ENCODE measurements at places on chromosomes 12 and 14.

- no peak for DNase-seq
Observed at GRCh38 chr14:104076743-104077142, 8.8 kb upstream of the ASPG start.

GRCh38 chr12:10838461-10838860 lies 10.8 kb downstream of the PRR4 start:
- no peak for DNase-seq

- DNase-seq, result no peak
Observed at GRCh38 chr12:124610021-124610612, 42.7 kb upstream of the NCOR2 start.

DNA sequence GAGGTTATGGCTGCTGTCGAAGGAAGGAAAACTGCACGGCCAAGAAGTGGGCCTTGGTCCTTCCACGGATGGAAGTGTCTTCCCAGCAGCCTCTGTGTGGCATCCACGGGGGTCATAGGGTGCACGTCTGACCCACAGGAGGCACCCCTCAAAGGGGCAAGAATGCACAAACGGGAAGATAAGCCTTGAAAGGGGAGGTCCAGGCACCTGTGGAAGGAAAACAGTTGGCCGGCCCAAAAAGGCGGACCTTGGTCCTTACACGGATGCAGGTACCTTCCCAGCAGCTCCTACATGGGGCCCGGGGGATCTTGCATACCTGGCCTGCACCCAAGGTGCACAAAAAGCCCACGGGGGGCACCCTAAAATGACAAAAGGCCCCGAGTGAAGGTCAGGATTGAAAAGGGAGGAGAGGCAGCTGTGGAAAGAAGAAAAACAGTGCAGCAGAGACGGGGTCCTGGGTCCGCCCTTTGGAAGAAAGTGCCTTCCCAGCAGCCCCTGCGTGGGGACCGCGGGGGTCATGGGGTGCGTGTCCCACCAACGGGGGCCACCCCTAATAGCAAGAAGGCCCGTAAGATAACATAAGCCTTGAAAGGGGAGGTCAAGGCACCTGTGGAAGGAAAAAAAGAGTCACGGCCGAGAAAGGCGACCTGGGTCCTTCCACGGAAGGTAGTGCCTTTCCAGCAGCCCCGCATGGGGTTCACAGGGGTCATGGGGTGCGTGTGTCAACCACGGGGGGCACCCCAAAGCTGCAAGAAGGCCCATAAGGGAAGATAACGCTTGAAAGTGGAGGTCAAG lies 276.1 kb downstream of the ALG10 start:
- no peak for DNase-seq

GRCh38 chr12:130288206-130288605 lies 49.5 kb upstream of the PIWIL1 start:
- DNase-seq, result no peak

GRCh38 chr14:59926534-59926933 lies 6.6 kb downstream of the LRRC9 start:
- no peak for DNase-seq

- no peak for DNase-seq
Observed at GRCh38 chr14:66508846-66509621, 1.1 kb downstream of the GPHN start.

- DNase-seq, result no peak
Observed at GRCh38 chr12:7150356-7150755, 20.2 kb downstream of the CLSTN3 start.

- no peak for DNase-seq
Observed at GRCh38 chr12:8658346-8658745, 4.3 kb downstream of the MFAP5 start.

DNA sequence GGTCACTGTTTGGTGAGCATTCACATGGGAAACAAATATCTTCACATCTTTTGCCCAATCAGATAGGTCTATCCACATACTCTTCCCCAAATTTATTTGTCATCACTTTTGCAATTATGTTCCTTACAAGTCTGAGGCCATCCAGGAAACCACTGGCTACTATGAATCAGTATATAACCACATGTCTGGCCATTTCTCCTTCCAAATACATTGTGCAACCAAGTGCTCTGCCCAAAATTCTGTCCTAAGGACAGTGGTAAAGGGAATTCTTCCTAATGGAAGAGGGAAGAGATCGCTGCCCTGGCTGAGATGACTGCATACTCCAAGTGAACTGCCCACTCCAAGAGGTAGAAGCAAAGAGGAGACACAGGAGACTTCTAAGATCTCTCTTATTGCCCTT lies 148.9 kb upstream of the MAX start:
- peak; percentile 79 for DNase-seq

DNA sequence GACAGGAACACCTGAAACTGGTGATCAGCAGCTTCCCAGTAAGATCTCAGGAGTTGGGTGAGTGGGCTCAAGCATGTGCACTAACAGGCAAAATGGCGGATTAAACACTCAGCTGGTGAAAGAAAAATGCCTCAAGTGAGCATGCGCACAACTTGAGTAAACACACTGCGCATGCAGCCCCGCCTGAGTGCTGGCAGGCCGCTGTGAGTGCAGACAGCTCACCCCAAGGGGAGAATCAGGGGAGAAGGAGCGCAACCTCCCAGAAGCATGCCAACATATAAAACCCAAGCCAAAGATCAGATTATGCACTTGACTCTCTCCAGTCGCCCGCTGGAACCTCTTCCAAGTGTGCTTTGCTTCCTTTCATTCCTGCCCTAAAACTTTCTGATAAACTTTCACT lies 125.8 kb downstream of the VRK1 start:
- no peak for DNase-seq

DNA sequence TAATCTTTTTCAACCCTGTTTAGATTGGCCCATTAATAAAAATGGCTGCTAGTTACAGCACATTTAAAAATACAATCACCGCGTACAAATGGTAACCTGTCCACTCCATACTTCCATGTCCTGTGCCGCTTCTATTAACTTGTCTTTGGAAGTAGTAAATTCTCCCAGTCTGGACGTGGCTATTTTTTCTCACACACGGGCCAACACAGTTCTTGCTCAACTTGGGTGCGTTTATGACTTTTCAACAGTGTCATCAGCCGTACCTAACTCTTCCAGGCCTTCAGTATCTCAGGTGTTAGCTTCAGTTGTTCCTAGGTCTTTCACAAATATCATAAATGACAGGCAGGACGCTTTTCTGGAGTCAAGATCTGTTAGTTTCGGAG lies 475 bp upstream of the PCNX1 start:
- DNase-seq, result no peak

DNA sequence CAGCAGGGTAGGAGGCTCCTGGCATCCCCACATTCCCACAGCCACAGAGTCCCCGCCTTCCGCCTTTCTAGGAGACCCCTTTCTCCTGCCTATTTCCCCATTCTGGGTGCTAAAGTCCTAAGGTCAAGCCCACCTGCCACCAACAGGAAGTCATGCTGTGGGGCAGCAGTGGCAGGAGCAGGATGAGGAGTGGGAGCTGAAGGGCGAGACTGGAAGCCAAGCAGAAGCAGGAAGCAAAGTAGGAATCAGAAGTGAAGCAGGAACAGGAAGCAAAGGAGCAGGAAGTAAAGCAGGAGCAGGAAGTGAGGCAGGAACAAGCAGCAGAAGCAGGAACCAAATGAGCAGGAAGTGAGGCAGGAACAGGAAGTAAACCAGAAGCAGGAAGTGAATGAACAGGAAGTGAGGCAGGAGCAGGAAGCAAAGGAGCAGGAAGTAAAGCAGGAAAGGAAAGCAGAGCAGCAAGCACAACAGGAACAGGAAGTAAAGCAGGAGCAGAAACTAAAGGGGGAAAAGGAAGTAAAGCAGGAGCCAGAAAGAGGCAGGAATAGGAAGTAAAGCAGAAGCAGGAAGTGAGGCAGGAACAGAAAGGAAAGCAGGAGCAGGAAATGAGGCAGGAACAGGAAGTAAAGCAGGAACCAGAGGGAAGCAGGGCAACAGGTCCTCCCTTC lies 38.3 kb upstream of the RIMBP2 start:
- DNase-seq, result no peak

- peak; percentile 31 for DNase-seq
Observed at GRCh38 chr12:64968989-64969819, 144.8 kb downstream of the TBC1D30 start.

DNA sequence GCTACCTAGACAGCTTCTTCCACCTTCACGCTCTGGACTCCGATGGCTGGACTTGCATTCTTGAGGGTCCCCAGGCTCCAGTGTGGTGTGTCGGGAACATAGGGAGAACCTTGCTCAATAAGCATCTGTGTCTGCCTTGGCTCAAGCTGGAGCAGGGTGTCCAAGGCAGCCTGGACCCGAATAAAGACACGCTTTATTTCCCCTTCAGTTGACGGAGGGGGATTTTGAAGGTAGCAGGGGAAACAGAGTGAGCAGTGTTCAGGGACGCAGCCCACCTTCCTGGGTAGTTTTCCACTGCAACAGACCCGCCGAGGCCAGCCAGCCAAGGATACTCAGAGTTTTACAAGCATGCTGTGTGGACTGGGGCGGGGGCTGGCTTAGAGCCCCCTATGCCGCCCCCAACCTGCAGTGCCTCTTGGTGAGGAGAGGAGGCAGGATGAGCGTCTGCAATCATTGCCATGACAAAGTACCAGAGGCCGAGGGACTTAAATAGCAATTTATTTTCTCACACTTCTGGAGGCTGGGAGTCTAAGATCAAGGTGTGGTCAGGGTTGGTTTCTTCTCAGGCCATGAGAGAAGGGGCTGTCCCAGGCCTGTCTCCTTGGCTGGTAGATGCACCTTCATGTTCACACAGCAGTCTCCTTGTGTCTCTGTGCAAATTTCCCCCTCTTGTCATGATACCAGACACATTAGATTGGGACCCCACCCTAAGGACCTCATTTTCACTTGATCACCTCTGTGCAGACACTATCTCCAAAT lies 201.2 kb downstream of the CHST11 start:
- no peak for DNase-seq

DNA sequence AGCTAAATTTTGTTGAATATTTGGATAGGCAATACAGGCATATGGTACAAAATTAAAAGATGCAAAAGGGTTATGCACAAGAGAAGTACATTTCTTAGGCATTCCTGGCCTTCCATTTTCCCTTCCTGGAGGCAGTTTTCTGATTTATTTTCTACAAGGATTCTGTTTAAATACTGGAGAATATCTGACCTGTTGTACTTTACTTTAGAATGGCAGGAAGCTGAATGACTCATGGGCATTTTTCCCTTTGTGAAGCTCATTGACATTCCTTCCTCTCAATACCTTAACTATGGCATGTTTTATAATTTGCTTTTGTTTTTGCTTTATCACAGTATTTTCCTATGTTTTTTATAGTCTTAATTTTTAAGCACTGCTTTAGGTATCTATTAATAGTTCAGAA lies 62.7 kb downstream of the RCOR1 start:
- no peak for DNase-seq

DNA sequence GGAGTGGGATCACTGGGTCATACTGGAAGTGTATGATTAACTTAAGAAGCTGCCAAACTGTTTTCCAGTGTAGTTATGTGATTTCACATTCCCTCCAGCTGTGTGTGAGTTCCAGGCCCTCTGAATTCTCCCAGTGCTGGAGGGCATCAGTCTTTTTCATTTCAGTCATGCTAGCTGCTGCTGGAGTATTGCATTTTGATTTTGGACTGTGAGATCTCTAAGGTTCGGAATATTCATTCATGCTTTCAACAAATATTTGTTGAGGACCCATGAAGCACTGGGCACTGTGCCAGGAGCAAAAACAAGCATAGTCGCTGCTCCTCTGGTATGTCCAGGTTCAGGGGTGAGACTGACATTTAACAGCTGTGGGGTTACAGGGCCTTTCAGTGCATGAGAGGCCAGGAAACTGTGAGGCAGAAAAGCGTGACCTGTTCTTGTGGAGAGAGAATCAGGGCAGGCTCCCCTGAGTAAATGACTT lies 133.2 kb downstream of the SCARB1 start:
- DNase-seq, result no peak

GRCh38 chr14:44898551-44898950 lies 63.2 kb downstream of the KLHL28 start:
- no peak for DNase-seq

DNA sequence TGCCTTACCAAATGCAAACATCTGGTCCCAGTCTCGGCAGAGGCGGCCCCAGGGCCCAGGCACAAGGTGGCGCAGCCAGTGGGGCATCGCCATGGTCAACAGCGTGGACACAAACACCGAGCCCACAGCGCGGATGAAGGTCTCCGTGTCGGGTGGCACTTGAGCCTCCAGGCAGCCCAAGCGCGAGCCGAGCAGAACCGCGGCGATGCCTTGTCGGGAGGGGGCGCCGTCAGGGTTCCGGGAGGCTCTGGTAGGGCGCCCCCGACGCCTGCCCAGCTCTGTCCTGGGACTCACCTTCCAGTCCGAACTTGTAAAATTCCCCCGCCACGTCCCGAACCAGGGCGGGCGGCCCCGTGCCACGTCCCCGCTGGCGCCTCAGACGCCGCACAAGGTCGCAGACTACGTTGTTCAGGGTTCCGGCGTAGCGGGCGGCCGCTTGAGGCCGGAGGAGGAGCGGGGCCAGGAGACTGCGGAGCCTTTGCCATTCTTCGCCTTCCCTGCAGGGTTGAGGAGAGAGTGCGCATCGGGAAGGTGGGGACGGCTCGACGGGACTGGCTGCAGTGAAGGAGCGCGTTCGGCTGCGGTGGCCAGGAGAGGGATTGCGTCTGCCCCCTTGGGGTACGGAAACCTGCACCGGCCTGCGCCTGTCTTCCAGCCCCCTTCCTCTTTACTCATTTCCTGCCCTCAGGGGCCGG lies 1.7 kb downstream of the CYP27B1 start:
- no peak for DNase-seq

DNA sequence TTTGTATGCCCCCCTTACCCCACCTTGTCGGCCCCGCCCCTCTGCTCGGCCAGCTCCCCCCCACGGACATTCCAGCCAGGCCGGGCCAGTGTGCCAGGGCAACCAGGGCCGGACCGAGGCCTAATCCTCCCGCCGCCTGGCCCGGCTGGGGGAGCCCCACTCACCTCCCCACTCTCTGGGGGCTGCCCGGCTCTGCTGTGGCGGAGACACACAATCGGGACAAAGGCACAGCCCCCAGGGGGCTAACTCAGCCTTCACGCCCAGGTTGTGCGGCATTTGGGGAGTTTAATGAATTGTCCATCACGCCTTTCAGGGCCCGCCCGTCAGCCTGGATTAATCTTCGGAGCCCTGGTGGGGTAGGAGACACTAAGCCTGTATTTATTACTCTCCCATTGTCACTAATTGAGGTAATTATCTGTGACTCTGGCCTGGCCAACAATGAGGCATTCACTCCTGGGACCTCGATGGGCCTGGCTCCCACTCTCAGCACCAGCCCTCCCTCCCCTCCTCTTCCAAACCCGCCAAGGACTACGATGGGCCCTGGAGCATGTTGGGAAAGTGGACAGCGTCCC lies 8.7 kb downstream of the WNT1 start:
- DNase-seq, result no peak

- DNase-seq, result no peak
Observed at GRCh38 chr12:82665142-82665923, 21.4 kb upstream of the TMTC2 start.

- DNase-seq, result no peak
Observed at GRCh38 chr12:85632390-85632789, 203.8 kb downstream of the RASSF9 start.

DNA sequence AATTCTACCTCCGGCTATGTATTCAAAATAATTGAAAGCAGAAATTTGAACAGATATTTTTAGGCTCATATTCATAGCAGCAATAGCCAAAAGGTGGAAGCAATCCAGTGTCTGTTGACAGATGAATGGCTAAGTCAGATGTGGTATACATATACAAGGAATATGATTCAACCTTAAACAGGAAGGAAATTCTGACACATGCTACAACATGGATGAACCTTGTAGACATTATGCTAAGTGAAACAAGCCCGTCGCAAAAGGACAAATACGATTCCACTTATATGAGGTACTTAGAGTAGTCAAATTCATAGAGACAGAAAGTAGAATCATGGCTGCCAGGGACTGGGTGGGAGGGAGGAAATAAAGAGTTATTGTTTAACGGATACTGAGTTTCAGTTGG lies 331.6 kb downstream of the PCNX1 start:
- DNase-seq, result peak; percentile 37

All from MV-4-11 (cell line).